Upper lobe of right lung (tissue), 1 donor: ENCODE measurements at places on chromosomes 16 and 17. TPM values are rescaled to one million over a fixed set of nuclear protein-coding genes. Genes with fewer than 3 reads are reported as not detected.
A peak's percentile ranks its signal among the peaks of the same experiment; 100 is the strongest.

Gene IL34
- total RNA-seq: 3.3 TPM

Gene IL21R
- total RNA-seq: 3.9 TPM

Gene ADAMTS18
- total RNA-seq: 0.46 TPM

Gene CCL7
- total RNA-seq: not detected

Gene KRT28
- not detected for total RNA-seq

DNA sequence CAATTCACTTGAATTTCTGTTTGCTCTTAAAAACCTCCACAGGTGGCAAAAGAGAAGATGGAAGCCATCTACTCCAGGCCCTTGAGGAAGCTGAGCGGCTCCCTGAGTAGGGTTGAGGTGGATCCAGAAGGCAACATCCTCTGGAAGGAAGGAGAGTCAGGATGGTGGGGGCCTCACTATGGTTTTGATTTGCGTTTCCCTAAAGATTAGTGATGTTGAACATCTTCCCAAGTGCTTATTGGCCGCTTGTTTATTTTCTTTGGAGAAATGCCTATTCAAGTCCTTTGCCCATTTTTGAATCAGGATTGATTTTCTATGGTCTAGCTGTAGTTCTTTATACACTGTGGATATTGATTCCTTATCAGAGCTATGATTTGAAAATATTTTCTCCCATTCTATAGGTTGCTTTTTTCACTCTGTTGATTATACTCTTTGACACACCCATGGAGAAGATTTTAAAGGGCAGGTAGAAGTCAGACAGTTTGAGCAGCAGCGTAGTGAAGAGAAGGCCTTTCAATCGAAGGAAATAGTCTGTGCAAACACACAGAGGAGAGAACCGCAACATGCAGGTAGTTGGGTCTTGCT is 58.6 kb downstream of the WSB1 start:
- DNase-seq: no peak
- H3K4me1 ChIP-seq: peaks cover 27% of the 10 kb centered on the region
- peak overlapping the region; percentile 69 for H3K4me3 ChIP-seq
- no peaks in the 10 kb centered on the region for H3K36me3 ChIP-seq

GRCh38 chr17:9051561-9051960 is 30.3 kb downstream of the NTN1 start:
- no peak overlapping the region for H3K27ac ChIP-seq
- no peak for DNase-seq
- H3K4me1 ChIP-seq: no peaks in the 10 kb centered on the region
- no peak overlapping the region for H3K4me3 ChIP-seq
- no peaks in the 10 kb centered on the region for H3K27me3 ChIP-seq
- no peaks in the 10 kb centered on the region for H3K36me3 ChIP-seq

GRCh38 chr16:82999711-83000110 is 372.9 kb downstream of the CDH13 start:
- no peak overlapping the region for H3K27ac ChIP-seq
- no peaks in the 10 kb centered on the region for H3K27me3 ChIP-seq
- no peak for DNase-seq
- no peaks in the 10 kb centered on the region for H3K36me3 ChIP-seq
- H3K4me3 ChIP-seq: no peak overlapping the region
- H3K4me1 ChIP-seq: peaks cover 4% of the 10 kb centered on the region

- no peak for DNase-seq
- no peaks in the 10 kb centered on the region for H3K27me3 ChIP-seq
- H3K36me3 ChIP-seq: no peaks in the 10 kb centered on the region
Measured at GRCh38 chr16:24685539-24686432, 43.7 kb upstream of the TNRC6A start.

- H3K4me3 ChIP-seq: peak overlapping the region; percentile 73
- H3K27ac ChIP-seq: peak overlapping the region; percentile 77
- peaks cover 19% of the 10 kb centered on the region for H3K4me1 ChIP-seq
Measured at GRCh38 chr17:5439446-5439764, 450 bp upstream of the C1QBP start.

GRCh38 chr17:73140566-73140965 is 24.2 kb upstream of the SSTR2 start:
- no peaks in the 10 kb centered on the region for H3K4me1 ChIP-seq
- no peaks in the 10 kb centered on the region for H3K27me3 ChIP-seq
- DNase-seq: no peak

DNA sequence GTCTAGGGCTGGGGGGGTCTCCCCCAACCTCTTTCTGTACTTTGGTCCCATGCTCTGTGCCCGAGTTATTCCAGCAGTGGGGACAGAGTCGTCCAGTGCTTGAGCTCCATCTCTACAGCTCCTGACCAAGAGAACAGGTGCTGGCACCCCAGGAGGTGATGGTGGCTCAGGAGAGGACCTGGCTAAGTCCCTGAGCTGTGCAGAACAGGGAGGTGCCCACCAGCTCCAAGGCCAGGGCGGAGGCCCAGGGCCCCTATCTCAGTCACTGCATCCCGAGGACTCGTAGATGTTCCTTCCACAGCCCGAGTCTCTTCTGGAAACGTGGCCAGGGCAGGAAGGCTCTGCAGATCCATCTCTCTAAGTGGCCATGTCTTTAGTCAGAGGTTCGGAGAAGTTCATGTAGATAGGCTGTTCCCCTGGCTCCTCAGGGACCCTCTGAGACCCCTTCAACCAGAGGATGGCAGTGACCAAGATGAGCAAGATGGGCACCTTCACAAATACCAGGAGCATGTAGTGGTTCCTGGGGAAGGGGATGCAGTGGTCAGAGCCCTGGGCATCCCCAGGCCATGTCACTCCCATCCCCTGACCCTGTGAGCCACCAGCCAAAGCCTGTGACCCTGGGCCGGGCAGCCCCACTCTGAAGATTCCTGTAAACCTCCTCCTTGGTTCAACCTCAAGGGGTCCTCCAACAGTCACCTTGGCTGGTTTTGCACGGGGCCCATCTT is 8.7 kb downstream of the CD300LB start:
- no peak for DNase-seq
- H3K27ac ChIP-seq: no peak overlapping the region
- H3K36me3 ChIP-seq: no peaks in the 10 kb centered on the region
- no peaks in the 10 kb centered on the region for H3K4me1 ChIP-seq
- no peaks in the 10 kb centered on the region for H3K27me3 ChIP-seq

GRCh38 chr16:7209598-7209997 is 123.0 kb upstream of the RBFOX1 start:
- H3K27ac ChIP-seq: no peak overlapping the region
- no peak overlapping the region for H3K4me3 ChIP-seq
- H3K36me3 ChIP-seq: no peaks in the 10 kb centered on the region

DNA sequence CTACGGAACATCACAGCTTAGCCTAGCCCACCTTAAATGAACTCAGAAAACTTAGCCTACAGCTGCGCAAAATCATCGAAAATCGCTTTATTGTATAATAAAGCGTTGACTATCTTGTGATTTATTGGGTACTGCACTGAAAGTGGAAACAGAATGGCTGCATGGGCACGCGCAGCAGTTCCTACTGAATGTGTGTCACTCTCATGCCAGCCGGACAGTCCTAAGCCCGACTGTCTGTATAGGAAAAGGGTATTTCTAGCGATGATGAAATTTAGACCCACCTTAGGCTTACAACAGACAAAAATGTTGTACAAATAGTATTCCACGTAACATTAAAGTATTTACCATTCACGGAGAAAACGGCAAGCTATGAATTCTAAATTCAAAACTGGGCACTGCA is 9.3 kb downstream of the FBXO31 start:
- H3K36me3 ChIP-seq: peaks cover 4% of the 10 kb centered on the region
- no peak overlapping the region for H3K4me3 ChIP-seq
- no peak for DNase-seq
- H3K4me1 ChIP-seq: peaks cover 3% of the 10 kb centered on the region

- H3K36me3 ChIP-seq: no peaks in the 10 kb centered on the region
- H3K27ac ChIP-seq: no peak within 1 kb of the TSS
- H3K27me3 ChIP-seq: no peaks in the 10 kb centered on the region
Measured at GRCh38 chr16:56564793-56565477, at the start of gene MT4. Gene MT4 (plus strand): TSS chr16:56565073. CDS start chr16:56565129, 56 bp downstream.

DNA sequence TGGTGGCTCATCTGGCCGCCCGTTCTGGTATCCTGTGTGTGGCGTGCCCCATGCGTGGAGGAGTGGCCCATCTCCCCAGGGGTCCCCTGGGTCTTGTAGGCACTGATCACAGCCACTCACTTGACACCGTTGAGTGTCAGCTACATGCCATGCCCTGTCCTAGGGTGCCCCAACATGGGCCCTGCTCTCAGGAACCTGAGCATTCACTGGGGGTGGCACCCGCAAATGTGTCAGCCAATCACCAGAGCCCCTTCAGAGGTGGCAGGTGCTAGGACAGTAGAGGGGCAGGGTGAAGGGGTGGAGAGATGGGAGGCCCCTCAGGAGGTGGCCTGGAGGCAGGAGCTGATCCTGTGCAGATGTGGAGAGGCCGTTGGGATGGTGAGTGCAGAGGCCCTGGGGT is 27.8 kb downstream of the CMIP start:
- peaks cover 70% of the 10 kb centered on the region for H3K4me1 ChIP-seq
- H3K4me3 ChIP-seq: no peak overlapping the region
- H3K27ac ChIP-seq: no peak overlapping the region
- H3K36me3 ChIP-seq: no peaks in the 10 kb centered on the region
- DNase-seq: no peak

GRCh38 chr17:4634976-4635375 is 6.5 kb downstream of the ALOX15 start:
- H3K36me3 ChIP-seq: no peaks in the 10 kb centered on the region
- H3K4me3 ChIP-seq: no peak overlapping the region
- no peaks in the 10 kb centered on the region for H3K4me1 ChIP-seq
- peaks cover 20% of the 10 kb centered on the region for H3K27me3 ChIP-seq

DNA sequence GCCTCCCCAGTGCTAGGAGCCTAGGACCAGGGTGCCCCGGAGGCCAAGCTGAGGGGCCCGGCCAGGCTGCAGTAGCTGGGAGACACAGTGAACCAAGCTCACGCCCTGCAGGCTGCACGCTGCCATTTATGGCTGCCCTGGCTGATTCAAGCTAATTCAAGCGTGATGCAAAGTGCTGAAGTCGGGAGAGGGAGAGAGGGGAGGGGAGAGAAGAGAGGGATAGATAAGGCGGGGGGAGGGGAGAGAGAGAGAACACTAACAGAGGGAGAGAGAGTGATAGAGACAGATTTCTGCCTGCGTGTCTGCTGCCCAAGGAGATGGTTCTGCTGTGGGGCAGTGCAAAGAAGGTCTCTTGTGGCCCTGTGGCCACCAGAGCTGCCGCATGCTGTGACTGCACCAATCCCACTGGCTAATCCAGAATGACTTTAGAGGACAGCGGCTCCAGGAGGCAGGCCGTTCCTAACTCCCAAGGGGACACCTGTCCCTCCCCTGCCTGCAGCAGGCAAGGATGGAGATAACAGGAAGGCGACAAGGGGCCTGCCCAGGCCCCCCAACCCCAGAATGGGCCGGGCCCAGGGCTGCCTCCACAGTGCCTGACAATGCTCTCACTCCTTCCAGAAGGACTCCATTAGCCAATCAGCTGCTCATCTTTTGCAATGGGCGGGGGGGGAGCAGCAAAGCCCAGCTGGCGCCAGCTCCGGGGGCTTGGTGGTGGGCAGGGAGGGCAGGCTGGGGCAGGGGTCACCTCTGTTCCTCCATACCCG is 12.9 kb downstream of the MXRA7 start:
- peak overlapping the region; percentile 63 for H3K27ac ChIP-seq
- H3K27me3 ChIP-seq: no peaks in the 10 kb centered on the region
- no peak overlapping the region for H3K4me3 ChIP-seq
- H3K4me1 ChIP-seq: peaks cover 53% of the 10 kb centered on the region
- no peaks in the 10 kb centered on the region for H3K36me3 ChIP-seq

GRCh38 chr16:57566436-57566835 is 24.0 kb downstream of the ADGRG5 start:
- H3K36me3 ChIP-seq: no peaks in the 10 kb centered on the region
- no peaks in the 10 kb centered on the region for H3K4me1 ChIP-seq
- H3K27ac ChIP-seq: no peak overlapping the region
- no peak overlapping the region for H3K4me3 ChIP-seq

DNA sequence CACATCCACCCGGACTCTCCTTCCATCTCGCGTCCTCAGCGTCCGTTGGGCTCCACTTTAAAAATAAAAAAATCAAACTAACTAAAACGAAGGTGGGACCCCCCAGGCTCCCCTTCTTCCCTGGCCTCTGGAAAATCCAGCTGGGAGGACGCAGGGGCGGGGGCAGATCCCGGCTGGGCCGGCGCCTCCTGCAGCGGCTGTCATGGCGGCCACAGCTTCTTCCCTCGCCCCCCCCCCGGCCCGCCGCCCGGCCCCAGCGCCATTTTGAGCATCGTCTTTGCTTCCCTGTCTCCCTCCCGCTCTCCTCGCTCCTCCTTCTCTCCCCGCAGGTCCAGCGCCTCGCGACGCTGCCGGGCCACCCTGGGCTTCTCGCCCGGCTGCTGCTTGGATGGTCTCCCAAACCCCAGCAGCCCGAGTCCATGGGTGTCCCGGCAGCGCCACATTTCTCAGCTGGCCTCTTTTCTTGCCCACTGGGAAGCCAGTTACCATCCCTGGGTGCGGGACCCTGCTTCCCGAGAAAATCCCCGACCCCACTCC is 3.3 kb downstream of the HOXB2 start:
- H3K27me3 ChIP-seq: peaks cover 61% of the 10 kb centered on the region
- H3K27ac ChIP-seq: peak overlapping the region; percentile 89
- DNase-seq: peak; percentile 69
- H3K36me3 ChIP-seq: no peaks in the 10 kb centered on the region
